ENCODE measurements at places on chromosomes 4 and X.

DNA sequence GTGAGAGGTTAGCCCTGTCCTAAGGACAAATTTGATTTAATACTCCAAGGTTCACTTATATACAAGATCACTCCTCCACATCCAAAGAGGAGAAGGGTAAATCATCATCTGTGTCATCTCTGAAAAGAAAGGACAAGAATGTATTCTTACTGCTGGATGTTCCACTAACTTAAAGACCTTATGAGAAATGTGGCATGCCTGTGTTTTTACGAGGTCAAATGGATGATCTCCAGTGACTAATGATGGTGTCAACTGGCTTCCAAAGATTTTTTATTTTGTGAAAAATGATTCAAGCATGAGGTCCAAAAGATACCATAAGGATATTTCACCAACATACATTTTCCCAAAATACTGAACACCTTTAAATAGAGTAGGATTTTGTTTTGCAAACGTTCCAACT lies 143.4 kb downstream of the PTCHD1 start:
- DNase-seq, result no peak

GRCh38 chr4:164734484-164734883 lies 19.4 kb upstream of the SMIM31 start:
- no peak for DNase-seq

DNA sequence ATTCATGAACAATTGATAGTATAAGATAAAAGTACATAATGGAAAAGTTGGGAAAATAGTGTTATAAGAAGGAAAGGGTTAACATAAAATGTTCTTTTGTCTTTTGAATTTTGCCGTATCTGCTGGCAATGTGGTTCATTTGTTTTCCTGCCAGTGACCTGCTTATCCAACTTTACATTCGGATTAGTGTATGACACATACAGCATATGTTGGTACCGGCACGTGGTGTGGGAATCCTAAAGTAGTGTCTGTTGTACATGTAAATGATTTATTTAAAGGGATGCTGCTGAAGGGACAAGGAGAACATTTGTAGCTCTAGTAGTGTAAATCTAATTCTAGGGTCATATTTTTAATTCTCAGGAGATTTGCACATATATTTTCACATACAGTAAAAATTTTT lies 11.5 kb downstream of the RAB9A start:
- DNase-seq, result no peak

DNA sequence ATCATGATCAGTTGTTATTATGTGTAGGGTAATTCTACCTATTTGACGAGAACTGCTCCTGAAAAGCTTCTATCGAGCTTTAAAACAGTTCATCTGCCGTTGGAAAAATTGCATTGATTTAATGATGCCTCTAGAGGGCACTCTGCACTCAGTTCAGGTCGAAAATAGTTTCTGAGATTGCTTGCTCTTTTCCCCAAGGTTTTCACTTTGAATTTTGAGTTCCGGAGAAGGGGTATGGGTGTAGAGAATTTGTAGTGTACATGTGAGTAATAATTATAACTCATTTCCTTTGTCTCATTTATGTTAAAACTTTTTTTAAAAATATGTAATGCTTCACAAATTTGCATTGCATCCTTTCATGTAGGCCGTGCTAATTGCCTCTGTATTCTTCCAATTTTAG lies 28.4 kb upstream of the TNIP3 start:
- DNase-seq, result no peak

- no peak for DNase-seq
Measured at GRCh38 chr4:5874811-5875449, 18.0 kb downstream of the CRMP1 start.

GRCh38 chrX:10828640-10829039 lies 208.3 kb upstream of the MID1 start:
- DNase-seq, result no peak

DNA sequence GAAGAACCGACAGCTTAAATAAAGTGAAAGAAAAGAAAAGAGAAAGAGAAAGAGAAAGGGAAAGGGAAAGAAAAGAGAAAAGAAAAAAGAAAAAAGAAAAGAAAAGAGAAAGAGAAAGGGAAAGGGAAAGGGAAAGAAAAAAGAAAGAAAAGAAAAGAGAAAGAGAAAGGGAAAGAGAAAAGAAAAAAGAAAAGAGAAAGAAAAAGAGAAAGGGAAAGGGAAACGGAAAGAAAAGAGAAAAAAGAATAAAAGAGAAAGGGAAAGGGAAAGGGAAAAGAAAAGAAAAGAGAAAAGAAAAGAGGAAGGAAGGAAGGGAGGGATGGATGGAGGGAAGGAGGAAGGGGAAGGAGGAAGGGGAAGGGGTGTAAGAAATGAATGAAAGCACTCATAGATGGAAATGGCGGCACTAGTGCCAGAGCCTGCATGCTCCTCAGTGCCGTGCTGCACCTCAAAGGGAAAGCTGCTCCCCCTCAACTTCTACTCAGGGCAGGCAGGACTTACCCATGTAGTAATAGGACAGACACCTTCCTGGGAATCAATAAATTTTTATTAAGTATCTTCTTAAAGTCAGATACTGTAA lies 70.7 kb downstream of the AFAP1 start:
- DNase-seq, result no peak

- no peak for DNase-seq
Measured at GRCh38 chrX:133474574-133474973, 59.3 kb upstream of the GPC4 start.

DNA sequence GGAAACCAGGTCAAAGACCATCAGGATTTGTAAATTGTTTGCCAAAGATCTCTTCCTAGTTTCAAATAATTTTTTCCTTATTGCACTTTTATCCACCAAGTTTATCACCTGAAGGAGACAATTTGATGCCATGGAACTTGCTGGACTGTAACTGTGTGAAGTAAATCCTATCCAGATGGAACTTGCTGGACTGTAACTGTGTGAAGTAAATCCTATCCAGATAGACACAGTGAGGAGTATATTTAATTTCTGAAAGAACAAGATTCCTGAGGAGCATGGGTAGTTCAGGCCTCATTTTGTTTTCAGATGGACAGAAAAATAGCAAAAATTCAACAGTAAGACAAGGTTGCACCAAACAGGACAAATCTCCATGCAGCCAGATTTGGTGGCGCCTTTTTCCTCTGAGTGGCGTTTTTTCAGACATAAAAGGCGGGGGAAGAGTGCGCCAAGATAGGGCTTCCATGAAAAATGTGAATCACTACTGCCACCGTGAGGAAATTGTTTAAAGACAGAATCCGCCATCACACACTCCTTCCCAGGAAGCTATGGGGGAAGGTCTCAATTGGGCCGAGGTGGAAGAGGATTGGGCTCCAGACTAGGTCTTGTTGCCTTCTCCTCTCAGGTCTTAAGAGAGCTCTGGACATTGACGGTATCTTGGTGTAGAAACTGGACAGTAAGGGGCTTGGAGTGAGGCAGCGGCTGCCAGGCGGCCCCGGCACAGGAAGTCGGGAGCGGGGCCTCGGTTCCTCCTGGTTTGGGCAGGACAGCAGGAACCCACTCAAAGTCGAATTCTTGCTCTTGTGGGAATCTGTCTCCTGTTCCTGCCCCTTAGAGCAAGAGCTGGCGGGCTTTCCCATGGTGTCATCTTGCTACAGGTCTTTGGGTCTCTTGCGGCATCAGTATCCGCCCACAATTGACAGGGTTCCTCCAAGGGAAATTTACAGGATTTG lies 234.7 kb downstream of the OR13H1 start:
- DNase-seq, result no peak

- DNase-seq, result no peak
Measured at GRCh38 chrX:125204681-125205132, 115.0 kb upstream of the TEX13C start.

- no peak for DNase-seq
Measured at GRCh38 chr4:165877286-165877685, 4.2 kb downstream of the TLL1 start.

- no peak for DNase-seq
Measured at GRCh38 chr4:127533028-127533700, 99.6 kb upstream of the INTU start.

DNA sequence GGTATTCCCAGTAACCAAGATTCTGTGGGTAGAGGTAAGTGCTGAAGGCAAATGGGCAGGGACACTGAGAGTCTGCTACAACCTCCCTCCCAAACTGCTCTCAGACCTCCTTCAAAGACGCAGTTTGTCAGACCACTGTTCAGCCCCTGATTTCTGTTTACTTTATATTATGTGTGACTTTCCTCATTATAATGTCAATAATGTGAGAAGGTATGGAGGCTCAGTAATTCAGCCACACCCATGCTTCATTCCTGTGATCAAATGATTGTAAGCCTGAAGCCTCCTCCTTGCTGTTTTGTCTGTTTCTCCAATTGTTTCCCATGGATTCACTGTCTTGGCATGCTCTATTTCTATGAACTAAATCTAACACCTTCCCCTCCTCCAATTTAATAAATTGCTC lies 75.6 kb downstream of the SYTL5 start:
- DNase-seq, result no peak

Measured in stimulated activated CD4-positive, alpha-beta T cell treated with anti-CD3 and anti-CD28 coated beads, Interleukin-15, amount 100 ng/mL, for 1 hour (primary cell).